ENCODE measurements at places on chromosomes 3 and 15.

- DNase-seq: no peak
Observed at GRCh38 chr15:51355096-51355495, 13.6 kb downstream of the GLDN start.

DNA sequence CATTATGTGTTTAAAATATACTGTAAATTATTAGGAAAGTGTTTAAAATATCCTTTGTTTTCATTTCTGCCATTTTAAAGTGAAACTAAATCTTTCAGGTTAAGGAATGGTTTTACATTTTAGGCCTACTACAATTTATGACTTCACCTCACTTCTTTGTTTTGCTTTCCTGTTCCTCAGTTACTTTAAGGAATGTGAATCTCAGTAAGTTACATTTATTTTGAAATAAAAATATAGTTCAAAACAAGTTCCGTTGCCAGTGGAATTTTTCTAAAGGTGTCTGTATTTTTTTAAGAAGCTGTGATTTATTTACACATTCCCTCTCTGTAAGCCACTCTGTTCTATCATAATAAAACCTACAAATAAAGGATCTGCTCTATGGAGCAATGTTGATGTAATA lies 630.9 kb upstream of the AGTR1 start:
- no peak for DNase-seq

GRCh38 chr3:67605377-67605776 lies 49.0 kb downstream of the SUCLG2 start:
- DNase-seq: no peak

- no peak for DNase-seq
Observed at GRCh38 chr3:38623539-38623938, 25.9 kb downstream of the SCN5A start.

Measured in activated T-cell treated with anti-CD3 and anti-CD28 coated beads, Interleukin-2, amount 50 U/mL, for 48 hours (primary cell).